ENCODE measurements at places on chromosomes 4 and X. TPM values are rescaled to one million over a fixed set of nuclear protein-coding genes. Genes with fewer than 3 reads are reported as not detected.

- no peak for DNase-seq
These were observed 15.2 kb downstream of the SUPT20HL1 start for GRCh38 chrX:24375600-24376131.

- no peak for DNase-seq
These were observed 12.1 kb downstream of the FGFBP1 start for GRCh38 chr4:15926486-15926885.

DNA sequence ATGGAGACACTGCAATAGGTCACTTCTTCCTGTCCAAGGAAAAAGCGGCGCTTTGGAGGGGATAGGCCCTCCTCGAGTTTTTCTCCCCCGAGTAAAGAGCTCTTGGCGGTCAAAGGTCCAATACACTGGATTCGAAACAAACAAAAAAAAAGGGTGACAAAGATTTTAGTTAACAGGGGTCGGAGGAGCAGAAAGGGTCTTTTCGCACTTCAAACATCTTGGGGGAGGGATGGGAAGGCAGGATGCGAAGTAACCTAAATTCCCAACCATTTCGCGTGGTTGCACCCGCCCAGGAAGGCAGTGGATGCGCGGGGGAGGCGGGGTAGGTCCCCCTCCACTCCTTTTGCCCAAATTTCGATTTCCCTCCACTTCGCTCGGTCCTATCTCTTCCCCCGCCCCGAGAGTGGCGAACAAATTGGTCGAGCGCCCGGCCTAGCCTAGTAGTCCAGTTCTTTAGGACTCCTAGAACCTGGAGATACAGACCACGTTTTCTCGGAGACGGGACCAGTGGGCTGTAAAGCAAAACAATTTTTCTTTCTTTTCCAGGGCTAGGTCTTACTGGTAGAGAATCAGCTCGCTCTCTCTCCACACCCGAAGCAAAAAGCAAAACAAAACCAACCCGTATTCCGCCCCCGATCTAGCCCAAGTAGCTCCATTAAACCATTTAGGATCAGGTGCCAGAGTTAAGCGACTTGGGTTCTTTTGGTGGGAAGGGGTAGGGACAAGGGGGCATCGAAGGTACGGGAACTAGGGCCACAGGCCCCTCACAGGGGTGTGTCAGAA lies 2.0 kb upstream of the STAG2 start:
- DNase-seq: no peak

RADX gene
- 5.3 TPM for total RNA-seq

RPL36A gene
- 329 TPM for total RNA-seq

GRCh38 chr4:161428180-161428965 lies 735.4 kb downstream of the FSTL5 start:
- DNase-seq: no peak
